Stimulated activated CD8-positive, alpha-beta memory T cell treated with anti-CD3 and anti-CD28 coated beads, Interleukin-15, amount 100 ng/mL, for 48 hours (primary cell): ENCODE measurements at places on chromosomes 16 and 17.

GRCh38 chr16:12416136-12416787 lies 387.4 kb downstream of the CPPED1 start:
- DNase-seq: no peak

GRCh38 chr16:19532601-19533000 lies 8.9 kb downstream of the CCP110 start:
- no peak for DNase-seq

DNA sequence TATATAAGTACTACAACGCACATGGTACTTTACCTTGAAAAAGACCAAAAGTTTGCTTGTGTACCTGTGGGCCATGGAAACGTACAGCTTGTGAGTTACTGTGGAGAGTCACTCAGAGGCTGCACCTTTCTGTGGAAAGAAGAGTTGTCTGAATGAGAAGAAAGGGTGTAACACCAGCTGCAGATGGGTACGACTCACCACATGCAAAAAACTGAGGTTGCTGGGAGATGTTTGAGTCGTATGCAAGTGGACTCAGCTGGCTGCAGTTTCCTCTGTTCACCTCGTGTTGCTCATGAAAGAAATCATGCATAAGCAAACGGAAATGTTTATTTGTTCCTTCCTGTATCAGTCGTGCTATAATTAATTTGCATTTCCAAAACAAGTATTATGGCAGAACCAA lies 22.4 kb upstream of the DYNLRB2 start:
- no peak for DNase-seq

DNA sequence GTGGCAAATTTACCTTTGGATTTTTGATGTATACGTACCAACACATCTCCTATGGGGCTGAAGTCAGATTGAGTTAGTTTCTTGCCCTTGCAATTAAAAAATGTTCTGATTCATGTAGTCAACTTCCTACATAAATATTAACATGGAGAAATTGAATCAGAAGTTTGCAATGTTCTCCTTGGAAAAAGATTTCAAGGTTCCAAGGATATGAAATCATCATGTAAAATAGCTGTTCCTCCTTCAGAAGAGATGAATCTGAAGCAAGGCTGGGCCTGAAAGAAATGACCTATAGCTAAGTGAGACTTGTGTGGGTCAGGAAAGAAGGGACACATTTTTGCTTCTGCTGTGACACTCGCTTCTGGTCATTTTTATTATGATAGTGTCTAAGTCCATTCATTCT lies 131.7 kb downstream of the RGS9 start:
- no peak for DNase-seq

DNA sequence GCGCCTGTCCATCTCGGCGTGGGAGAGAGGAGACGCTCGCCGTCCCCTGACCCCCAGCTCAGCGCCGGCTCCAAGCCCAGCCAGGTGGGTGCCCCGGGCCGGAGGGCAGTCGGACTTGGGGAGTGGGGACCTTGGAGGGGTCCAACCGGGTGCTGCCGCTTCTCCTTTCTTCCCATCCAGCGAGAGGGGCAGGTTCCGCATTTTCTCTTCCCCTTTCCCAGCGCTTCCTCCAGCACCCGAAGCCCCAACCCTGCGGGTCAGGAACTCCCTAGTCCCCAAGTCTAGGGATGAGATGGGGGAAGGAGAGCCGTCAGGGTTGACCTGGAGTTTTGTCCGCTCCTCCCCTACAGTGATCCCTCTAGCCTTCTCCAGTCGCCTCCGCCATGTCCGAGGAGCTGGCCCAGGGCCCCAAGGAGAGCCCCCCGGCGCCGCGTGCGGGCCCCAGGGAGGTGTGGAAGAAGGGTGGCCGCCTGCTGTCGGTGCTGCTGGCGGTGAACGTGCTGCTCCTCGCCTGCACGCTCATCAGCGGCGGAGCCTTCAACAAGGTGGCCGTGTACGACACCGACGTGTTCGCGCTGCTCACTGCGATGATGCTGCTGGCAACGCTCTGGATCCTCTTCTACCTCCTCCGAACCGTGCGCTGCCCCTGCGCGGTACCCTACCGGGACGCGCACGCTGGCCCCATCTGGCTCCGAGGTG lies at the start of gene OTOP2:
Gene OTOP2, plus strand, starts transcription at position 24 of the 699 bp plus-strand sequence. Its CDS starts 360 bp downstream, at position 384.
- DNase-seq: no peak

DNA sequence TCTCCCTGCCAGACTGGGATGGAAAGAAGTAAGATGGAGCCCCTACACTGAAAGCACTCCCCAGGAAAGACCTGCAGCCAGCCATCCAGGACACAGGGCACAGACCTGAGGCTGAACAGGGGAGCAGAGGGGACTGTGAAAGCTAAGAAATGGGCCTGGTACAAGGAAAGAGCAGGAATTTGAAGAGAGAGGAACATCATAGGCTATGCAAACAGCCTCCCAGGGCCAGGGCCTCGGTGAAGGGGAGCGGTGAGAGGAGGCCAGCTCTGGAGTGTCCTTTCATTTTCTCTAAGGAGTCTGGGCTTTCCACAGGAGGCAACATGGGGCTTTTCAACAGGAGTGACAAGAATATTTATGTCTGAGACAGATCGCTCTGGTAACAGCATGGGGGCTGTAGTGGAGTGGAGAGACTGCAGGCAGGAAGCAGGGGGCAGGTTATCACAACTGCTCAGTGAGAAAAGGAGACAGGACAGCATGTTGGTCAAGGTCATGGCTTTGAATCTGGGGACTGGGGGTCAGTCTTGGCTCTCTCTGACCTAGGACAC lies 50.1 kb downstream of the TOM1L2 start:
- no peak for DNase-seq

- DNase-seq: no peak
These were observed 6.4 kb upstream of the VEZF1 start for GRCh38 chr17:57994436-57994835.

DNA sequence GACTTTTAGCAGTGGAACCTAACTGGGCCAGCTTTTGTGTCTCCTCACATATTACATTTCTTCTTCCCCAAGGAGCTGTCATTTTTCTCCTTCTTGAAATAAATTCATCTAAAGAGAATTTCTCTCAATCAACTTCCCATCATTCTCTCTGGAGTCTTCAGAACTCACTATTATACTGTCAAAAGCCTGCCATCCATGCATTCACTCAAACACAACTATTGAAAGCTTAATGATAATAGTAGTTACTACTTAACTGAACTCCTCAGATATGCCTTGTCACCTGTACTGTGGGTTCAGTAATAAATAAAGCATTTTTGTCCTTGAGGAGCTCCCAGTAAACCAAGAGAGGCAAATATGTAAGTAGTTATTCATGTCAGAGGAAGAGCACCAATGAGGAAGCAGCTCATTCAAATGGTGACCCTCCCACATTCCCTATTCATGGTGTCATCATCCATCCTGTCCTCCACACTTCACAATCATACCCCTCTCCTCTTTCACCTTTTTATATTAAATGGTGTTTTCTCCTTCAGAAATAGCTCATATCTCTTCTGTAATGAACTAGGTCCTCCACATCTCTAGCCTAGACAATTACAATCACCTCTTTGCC lies 162.6 kb downstream of the CA10 start:
- no peak for DNase-seq

DNA sequence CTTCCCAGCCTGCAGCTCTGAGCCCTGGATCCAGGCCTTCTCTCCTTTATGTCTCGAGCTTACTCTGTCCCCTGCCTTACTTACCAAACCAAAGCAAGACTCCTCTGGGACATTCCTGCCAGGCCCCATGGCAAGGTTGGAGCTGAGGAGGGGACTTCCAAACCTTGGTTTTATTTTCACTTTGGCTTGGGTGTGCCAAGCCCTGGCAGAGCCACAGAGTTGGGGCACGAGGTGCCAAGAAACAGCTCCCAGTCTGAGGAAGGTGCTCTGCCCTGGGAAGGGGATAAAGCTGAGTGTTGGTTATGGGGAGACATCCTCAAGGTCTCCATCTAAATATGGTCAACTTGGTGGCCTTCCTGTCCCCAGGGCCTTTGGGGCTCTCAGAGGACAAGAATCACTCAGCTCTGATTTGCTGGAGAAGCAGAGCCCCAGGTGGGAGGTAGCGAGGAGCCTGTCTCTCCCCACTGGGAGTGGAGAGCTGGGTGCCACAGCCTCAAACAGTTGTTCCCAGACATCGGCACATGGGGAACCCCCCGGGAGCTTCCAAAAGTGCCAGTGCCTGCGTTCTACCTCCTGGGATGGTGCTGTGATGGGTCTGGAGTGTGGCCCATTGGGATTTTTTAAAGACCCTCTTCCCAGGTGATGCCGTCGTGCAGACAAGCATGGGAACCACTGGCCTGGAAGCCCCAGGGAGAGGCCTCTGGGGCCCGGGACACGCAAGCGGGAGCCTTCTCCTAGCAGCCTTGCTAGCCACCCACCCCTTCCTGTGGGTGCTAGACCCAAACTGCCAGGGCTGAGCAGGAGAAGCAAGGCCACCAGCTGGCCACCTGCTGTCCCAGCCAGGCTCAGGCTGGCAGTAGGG lies 10.3 kb downstream of the NLRC5 start:
- DNase-seq: no peak

GRCh38 chr17:75475851-75476250 lies 19.4 kb downstream of the TMEM94 start:
- DNase-seq: no peak

GRCh38 chr17:18027280-18027679 lies 11.7 kb downstream of the ATPAF2 start:
- DNase-seq: no peak

DNA sequence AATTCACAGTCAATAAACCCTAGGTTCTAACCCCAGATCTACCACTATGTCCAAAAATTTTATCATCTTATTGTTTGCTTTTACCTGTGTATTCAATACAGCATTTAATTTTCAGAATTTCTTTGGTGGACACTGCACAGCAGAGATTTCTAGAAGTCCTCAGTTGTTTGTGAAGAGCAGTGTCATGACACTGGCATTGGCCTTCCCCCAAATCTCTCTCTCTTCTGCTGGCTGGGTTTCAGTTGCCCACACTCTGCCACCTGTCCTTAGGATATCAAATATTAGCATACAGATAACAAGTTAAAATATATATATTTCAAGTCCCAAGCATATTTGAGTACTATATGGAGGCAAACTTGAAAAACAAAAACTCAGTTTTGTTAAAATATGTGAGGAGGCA lies 2.0 kb upstream of the THUMPD1 start:
- DNase-seq: no peak

DNA sequence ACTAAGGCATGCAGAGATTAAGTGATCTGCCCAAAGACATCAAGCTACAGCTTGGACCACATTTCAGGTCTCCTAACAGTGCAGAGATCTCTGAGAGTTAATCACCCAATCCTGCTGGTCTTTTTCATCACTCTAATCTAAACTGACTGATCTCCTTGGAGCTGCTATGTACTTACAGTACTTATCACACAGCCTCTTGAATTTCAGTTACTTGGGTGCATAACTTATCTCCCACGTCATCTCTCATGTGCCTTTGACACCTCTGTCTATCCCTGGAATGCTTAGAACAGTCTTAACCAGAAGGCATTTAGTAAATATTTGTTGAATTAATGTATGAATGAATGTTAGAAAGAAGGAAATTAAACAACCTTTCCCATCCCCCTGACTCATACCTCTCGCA lies 139.0 kb downstream of the SNX11 start:
- DNase-seq: no peak

DNA sequence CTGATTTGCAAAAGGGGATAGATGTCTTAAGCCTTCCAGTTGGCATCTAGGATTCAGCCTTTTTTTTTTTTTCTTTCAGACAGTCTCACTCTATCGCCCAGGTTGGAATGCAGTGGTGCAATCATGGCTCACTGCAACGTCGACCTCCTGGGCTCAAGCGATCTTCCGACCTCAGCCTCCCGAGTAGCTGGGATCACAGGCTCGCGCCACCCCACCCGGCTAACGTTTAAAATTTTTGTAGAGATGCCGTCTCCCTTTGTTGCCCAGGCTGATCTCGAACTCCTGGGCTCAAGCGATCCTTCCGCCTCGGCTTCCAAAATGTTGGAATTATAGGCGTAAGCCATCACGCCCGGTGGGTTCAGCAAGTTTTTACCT lies 571 bp upstream of the CCP110 start:
- DNase-seq: no peak

GRCh38 chr16:28873543-28874201 lies 4.6 kb upstream of the ATP2A1 start:
- DNase-seq: peak; percentile 38

GRCh38 chr17:73140566-73140965 lies 24.2 kb upstream of the SSTR2 start:
- no peak for DNase-seq
